ENCODE measurements at places on chromosomes 3 and 15.

DNA sequence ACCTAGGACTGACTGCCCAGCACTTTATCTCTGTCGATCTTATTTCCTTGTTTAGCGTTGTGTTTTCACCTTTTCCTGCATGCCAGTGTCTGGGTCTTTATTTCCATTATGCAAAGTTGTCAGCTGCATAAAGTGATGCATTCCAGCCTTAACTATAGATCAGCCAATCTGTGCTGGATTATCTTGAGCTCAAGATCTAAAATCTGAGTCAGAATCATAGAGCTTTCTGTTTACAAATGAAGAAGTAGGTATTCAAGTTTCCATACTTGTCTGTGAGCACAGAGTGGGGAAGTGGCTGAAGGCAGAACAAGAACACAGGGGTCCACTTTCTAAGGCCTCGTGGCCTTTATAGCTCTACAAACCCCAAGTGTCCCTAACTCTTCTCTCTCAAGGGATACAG lies 82.4 kb upstream of the PLCL2 start:
- DNase-seq, result no peak

DNA sequence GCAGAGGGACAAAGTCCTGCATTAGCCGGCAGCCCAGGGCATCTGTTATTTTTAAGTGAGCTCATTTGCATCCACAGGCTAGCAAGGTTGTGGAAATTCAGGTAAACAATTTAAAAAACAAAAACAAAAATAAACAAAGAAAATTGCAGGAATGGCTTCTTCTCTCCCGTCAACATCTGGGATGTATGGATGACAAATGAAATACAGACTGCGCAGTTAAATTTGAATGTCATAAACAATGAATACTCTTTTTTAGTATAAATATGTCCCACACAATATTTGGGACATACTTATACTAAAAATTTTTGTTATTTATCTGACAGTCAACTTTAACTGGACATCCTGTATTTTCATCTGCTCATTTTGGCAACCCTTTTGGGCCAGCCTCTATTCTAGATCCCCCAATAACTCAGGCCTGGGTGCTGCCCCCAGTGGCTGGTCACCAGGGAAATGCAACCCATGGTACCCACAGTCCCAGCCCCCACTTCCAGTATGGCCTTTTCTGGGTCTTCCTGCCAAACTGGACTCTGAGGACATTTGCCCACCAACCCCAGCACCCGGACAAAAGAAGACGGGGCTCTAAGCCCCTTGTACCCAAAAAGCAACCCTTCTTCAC lies 12.7 kb downstream of the GRM2 start:
- DNase-seq, result no peak

DNA sequence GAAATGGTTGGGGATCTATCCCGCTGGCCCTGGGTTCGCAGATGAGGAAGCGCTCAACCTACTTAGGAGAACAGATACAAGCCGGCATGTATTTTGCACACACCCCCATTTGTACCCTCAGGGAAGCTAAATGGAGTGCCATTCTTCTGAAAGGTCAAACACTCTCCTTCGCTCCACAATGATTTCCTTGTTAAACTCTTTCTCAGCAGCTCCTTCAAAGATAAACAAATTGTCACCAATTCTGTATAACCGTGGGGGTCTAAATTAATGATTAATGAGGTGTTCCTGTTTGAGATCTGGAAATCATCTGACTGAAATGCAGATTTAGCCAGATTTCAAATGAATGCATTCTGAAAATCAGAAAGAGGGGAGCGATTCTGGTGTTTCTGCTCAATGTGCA lies 124.0 kb downstream of the MEGF11 start:
- no peak for DNase-seq

DNA sequence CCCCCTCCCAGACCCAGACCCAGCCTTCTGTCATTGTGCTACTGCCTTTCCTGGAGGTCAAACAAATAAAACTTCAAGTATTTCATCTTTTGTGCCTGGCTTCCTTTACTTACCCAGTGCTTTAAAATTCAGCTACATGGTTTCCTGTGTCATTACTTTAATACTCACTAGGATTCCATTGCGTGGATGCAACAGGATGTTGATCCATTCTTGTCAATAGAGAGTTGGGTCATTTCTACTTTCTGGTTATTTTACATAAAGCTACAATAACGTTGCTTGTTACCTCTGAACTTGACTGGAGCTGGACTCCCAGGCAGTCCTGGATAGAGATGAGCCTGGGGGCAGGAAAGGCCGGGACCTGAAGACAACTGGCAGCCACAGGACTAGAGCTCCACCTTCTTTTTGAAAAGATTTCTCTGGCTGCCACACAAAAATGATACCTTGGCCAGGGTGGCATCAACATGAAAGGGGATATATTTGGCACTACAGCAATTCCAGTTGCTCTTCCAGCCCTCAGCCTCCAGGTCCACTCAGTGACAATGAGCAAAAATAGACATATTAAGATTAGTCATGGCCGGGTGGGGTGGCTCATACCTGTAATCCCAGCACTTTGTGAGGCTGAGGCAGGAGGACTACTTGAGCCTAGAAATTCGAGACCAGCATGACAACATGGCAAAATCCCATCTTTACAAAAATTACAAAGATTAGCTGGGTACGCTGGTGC lies 23.3 kb upstream of the HEG1 start:
- no peak for DNase-seq

Measured in NCI-H1694 (cell line).